Transverse colon (tissue), 4 donors: ENCODE measurements at places on chromosomes 12 and 14.

- DNase-seq = no peak
These were observed 1.9 kb downstream of the HEATR5A start for GRCh38 chr14:31418440-31418839.

DNA sequence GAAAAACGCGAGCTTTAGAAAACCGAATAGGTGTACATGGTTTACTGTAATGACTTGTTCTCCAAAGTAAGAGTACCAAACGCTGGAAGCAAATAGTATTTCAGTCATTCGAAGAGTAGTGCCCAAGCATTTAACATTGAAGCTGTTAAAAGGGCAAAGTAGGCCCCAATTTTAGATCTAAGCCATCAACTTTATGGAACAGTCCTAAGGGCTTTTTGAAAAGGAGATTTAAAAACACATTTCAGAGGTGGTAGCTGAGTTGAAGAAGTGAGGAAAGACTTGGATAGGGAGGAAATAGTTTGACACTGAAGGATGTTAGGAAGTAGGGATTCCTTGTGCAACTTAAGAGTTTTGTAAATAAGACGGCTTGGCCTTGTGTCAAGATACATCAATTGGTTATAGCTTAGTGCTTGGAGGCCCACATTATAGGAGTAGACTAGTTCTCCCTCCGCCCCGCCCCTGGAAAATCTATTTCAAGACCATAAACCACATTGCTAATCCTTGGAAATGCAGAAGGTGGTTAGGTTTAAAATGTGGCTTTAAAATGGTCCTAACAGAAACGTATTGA, 783 bp upstream of the TUBA1B start:
- peak; percentile 26 for DNase-seq

GRCh38 chr12:14613718-14614117, 46.0 kb upstream of the PLBD1 start:
- DNase-seq = no peak

GRCh38 chr14:72889366-72889765, 4.5 kb downstream of the DPF3 start:
- DNase-seq = no peak

DNA sequence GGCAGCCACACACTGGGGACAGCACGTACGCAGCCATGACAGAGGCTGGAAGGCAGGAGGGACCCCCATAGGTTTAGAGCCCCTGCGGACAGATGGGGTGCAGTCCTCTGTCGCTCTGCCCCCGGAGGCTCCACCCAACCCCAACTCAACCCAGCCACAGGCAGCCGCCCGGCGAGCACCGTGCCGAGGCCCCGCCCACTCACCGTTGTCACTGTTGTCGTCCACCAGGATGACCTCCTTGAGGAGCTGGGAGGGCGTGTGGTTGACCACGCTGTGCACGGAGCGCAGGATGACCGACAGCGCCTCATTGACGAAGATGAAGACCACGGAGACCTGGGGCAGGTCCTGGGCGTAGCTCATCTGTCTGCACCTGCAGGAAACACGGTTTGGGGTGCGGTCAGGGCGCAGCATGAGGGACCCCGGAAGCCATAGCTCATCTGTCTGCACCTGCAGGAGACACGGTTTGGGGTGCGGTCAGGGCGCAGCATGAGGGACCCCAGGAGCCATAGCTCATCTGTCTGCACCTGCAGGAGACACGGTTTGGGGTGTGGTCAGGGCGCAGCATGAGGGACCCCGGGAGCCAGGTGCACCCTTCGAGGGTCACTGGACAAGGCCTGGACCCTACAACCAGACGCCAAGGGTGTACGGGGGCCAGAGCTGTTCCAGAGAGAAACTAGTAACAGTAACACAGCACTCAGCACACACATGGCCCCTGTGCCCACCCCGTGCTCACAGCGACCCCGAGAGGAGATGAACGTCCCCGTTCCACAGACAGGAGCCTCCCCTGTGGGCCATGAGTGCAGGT, 66.9 kb downstream of the GALNT9 start:
- no peak for DNase-seq

DNA sequence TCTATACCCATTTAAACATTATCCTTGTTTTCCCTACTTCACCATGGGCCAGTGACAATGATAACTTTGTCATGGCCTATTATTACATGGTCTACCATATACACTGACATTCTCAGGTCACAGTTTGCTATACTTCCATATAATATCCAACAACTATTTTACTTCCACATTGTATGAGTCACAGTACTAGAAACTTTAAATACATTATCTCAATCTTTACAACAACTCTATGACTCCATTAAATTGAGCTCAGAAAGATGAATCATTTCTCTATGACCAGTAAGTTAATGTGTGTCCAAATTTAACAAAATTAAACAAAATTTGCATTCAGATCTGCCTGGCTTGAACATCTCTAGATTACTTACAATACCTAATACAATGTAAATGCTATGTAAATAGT, 93.9 kb downstream of the PLEKHG7 start:
- no peak for DNase-seq

- no peak for DNase-seq
These were observed 213.4 kb downstream of the AKAP6 start for GRCh38 chr14:32542507-32542906.

- no peak for DNase-seq
These were observed 258.1 kb downstream of the DPY19L2 start for GRCh38 chr12:63410197-63410596.

GRCh38 chr14:30330445-30330844, 228.5 kb upstream of the G2E3 start:
- no peak for DNase-seq

DNA sequence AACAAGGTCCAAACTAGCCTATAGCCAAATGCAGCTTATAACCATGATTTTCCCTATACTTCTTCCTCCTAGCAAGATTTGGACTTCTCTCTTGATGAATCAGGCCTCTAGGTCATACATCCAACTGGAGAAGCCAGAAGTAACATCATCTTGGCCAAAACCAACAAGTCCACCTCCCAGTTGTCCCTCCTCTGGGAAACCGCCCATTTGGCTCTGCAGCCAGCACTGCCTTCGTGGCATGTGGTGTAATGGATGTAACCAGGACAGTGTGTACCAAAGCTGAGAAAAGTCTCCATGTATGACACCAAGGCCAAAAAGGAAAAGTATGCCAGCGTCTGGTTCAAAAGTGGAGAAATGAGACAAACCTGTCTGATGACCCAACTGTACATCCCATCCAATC, 59.3 kb upstream of the VASH1 start:
- no peak for DNase-seq

- no peak for DNase-seq
These were observed 9.5 kb downstream of the ZNF891 start for GRCh38 chr12:133120385-133121191.

DNA sequence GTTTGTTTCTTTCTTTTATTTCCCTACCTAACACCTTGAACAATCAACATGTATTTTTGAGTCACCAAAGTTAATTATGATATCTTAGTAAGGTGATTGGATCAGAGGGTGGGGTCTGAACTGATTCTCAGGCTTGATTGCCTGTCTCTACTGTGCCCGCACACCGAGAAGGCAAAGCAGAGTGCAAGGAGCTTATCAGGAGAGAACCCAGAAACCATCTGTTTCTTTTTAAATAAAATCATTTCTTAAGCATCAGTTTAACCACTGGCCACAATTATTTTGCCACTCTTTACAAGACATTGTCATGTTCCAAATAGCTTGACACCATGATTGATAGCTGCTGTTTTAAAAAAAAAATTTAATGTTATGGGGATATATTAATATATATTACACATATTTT, 3.1 kb downstream of the GARIN2 start:
- no peak for DNase-seq

DNA sequence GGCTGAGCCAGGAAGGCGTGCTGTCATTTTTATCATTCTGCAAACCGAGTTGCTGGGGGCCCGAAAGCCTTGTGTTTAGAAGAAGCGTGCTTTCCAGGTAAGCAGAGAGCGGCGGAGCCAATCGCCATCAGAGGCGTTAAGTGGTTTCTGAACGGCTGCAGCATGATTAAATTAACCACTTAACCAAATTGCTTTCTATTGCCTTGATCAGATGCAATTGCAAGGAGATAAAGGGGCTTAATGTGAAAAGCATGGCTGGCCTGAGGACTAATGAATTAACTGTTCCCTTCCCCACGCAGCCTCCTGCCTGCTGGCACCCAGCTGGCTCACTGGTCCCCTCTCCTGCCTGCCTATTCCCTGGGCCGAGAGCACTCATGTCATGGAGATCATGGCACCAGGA, 36.6 kb upstream of the CHGA start:
- DNase-seq = no peak

DNA sequence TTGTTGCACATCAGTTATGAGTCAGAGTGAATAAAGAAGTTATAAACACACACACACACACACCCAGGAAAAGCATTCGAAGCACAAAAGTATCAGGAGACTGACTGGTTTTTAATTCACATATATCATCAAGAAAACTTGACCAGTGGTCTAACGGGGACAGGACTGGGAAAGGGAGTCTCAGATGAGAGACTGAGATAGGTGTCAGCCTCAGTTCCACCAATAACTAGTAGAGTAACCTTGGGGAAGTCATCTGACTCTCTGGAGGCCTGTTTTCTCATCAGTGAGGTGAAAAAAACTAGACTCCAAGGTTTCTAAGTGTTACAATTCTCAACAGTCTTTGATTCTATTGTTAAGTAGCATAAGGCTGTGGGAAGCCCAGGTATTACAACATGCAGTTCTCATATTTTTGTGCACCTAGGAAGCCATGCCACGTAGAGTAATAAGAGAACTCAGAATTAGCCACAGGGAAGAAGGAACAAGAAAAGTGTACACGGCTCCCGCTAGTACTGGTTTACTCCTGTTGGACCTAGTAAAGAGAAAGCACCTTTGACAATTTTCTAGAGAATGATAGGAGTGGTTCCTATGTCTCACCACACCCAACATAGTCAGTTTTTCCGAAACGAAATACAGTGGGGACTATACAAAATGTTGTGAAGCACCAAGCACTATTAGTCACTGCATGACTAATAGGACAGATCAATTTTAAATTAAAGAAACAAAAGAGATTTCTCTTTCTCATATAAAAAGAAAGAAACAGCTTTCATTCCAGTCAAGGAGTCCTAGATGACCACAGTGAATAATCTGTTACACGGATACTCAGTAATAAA, 5.0 kb downstream of the PPTC7 start:
- peak; percentile 42 for DNase-seq

DNA sequence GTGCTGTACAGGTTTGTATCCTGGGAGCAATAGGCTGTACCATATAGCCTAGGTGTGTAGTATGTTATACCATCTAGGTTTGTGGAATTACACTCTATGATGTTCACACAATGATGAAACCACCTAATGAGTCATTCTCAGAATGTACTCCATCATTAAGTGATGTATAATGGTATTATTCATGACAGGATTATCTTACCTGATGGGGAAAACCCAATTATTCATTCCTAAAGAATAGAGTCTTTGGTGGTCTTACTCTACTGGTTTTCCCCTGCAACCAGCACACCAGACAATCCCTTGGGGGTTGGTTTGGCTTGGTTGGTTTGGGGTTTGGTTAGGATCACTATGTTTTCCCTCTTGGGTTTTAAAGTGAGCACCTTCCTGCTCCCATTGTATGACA, 12.6 kb upstream of the OR10P1 start:
- DNase-seq = no peak

DNA sequence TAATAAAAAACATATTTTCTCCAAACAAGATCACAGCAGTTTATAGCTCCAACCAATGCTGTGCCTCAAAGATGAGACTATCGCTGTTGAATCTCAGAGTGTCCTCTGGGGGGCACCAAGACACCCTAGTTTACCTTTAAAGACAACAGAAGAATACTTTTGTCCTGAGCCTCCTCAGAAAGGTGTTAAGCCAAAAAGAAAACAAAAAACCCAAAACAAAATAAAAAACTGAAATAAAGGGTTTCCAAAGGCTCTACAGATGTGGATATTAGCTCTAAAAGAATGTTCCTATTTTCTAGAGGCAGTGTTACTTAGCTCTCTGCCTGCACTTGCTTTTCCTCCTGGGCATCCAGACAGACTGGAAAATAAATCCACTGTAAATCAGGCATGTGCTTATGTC, 86.9 kb upstream of the TTC7B start:
- peak; percentile 69 for DNase-seq

GRCh38 chr12:32102234-32102633, 4.4 kb upstream of the BICD1 start:
- no peak for DNase-seq
